NCI-H1105 treated with DMSO at 0.1 percent for 48 hours (cell line): ENCODE measurements at places on chromosomes 16 and 17.

DNA sequence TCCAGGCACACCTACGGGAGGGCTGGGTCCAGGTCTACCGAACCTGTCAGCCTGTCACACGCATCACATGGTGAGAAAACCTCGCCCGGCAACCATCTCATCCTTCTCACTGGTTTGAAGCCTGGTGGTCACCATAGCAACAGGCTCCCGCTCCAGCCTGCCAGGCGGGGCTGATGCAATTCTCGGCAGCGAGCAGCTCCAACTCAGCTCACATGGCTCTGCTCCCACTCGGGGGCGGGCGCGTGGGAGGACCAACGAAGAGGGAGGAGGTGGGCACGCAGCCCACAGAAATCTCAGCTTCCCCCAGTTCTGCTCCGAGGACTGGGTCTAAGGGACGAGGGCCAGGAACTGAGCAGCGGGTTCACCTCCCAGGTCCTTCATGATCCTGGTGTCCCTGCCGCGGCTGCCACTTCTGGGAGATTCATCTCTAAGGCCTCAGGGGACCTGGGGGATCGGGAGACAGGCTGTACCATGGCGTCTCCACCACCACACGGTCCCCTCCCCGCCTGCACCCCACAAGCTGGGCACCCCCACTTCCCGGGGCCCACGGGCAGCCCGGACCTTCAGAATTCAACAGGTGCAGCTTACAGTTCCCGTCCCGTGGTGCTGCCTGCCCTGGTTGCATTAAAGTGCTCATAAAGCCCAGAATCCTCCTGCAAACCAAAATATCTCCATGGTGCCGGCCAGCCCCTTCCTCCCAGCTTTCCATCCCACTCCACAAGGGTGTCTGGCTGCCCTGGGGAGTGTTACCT is 25.8 kb downstream of the ABR start:
- DNase-seq: peak; percentile 64

DNA sequence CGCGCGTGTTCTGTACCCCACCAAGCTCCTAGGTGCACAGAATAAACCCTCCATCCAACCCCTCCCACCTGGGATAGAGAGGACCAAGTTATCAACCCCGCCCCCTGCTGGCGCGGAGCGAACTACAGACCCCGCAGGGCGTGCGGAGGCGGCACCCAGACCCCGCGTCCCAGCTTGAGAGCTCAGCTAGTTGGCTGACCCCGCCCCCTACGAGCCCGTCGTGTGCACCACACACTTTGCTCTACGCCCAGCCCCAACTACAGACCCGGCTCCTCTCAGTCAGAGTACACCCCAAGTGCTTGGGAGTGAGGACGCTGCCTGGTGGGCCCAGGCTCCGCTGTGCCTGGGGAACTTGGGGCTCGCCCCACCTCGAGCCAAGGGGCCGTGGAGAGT is 1.5 kb downstream of the GRIN2A start:
- no peak for DNase-seq

GRCh38 chr17:73189417-73190099 is 3.3 kb upstream of the COG1 start:
- peak; percentile 24 for DNase-seq

DNA sequence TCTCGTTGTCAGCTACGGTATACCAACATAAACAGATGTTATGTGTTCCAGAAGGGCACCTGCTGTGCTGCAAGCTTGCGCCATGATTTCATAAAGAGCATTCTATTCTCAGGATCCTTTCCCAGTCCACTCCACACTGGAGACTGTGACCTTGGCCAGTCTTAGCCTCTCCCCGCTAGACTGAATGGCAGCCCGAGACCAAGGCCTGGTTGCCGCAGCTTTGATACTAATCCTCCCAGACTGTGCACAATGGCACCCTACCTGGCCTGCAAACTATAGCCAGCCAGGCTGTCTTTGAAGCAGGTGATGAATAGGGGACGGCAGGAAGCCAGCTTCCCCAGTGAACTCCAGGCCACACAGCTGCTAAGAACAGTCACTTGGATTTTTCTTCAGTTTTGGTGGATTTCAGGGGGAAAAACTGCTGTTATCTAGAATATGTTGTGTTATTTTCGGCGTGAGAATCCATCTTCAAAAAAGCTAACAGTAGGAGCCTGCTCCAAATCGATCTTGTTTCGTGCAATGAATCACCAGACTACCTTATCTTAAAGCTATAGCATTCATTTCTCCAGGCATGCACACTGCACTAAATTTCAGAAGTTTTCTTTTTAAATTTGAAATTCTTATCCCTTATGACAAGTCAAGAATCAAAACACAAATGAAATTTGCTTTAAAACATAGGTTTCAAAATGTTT is 289.0 kb downstream of the CEP112 start:
- no peak for DNase-seq

- peak; percentile 82 for DNase-seq
Measured at GRCh38 chr17:78716814-78717393, 65.2 kb downstream of the CYTH1 start.

DNA sequence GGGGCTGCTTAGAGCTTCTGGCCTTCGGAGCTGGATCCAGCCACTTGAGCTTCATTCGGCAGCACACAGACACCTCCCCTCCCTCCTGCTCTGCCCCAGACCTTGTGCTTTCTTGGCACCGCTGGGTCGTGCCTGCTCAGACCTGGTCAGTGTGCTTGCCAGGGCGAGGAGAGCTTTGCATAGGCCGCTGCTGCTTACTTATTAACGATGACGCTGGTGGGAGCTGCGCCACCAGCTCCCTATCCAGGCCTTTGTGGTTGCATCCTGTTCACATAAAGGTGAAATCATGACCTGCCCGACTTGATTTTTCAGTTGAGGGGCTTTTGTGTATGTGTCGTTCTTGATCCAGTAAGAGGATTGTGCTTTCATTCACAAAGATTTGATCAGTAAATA is 101.1 kb downstream of the MSI2 start:
- DNase-seq: peak; percentile 30

DNA sequence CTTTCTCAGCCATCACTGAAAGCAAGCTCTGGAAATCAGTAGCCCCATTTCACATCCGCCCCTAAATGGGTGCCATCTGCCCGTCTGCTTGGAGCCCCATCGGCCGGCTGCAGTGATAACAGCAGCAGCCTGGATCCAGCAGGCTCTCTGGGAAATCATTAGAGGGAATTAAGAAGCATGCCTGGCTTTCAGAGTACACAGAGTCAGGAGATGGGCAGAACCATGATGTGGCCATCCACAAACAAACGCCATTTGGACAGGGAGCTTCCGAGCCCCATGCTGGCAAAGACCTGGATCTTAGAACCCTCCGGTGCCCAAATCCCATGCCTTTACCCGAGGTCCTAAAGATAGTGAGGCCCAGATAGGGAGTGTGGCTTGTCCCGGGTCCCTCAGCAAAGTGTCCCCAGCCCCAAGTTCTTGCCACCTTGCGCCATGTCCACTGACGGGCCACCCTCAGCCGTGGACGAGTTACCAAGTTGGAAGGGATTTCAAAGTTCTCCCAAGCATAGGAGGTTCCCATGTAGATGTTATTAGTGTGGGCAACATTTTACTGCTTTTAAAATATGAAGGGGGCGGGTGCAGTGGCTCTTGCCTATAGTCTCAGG is 1.0 kb upstream of the LITAF start:
- no peak for DNase-seq

- no peak for DNase-seq
Measured at GRCh38 chr16:86138121-86139085, 239.4 kb downstream of the IRF8 start.

GRCh38 chr17:45895969-45896785 is 1.8 kb downstream of the MAPT start:
- DNase-seq: no peak

- DNase-seq: no peak
Measured at GRCh38 chr16:14375132-14375491, 254.9 kb downstream of the PARN start.

GRCh38 chr17:48545022-48545375 is at the start of gene HOXB2:
TSS of gene HOXB2 (minus strand) at chr17:48545109. CDS start at chr17:48544911, 198 bp downstream.
- peak; percentile 73 for DNase-seq

DNA sequence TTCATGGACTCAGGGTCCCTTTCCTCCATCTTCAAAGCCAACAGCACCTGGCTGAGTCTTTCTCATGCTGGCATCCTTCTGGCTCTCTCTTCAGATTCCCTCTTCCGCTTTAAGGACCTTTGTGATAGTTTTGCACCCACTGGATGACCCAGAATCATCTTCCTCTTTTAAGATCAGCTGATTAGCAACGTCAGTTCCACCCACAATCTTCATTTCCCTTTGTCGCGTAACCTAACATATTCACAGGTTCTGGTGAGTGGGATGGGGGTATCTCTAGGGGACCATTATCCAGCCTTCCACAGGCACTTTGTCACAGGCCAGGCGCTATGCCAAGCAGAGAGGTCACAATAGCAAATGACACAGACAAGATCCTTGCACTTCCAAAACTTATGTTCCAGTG is 593.8 kb downstream of the MAF start:
- DNase-seq: no peak

DNA sequence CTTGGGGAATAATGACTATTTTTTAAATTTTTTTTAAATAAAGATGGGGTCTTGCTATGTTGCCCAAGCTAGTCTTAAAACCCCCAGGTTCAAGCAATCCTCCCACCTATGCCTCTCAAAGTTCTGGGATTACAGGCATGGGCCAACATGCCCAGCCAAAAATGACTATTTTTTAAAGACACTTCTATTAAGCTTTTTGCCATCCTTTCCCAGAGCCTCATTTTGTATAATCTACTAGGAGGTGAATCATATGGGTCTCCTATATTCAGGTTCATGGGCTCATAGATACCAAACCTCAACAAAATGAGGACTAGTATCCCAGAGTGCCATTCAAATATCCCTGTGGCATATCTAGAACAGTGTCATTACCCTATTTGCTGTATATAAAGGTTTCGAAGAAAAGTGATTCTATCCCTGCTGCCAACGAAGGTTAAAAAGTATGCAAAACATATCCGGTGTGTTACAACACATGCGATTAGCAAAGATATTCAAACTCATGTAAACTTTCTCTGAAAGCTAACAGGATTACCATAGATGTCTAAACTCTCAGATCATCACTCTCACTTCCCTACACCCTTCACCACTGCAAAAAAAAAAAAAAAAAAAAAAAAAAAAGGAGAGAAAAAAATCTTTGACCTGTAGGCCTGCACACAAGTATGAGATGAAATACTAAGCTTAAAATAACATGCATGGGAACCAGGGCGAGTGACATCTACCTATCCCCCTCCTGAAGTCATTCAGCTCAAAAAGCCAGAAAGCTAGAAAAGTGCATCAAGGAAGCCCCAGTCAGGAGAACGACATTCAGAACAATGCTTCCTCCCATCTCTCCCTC is 23.5 kb downstream of the XPO6 start:
- no peak for DNase-seq

DNA sequence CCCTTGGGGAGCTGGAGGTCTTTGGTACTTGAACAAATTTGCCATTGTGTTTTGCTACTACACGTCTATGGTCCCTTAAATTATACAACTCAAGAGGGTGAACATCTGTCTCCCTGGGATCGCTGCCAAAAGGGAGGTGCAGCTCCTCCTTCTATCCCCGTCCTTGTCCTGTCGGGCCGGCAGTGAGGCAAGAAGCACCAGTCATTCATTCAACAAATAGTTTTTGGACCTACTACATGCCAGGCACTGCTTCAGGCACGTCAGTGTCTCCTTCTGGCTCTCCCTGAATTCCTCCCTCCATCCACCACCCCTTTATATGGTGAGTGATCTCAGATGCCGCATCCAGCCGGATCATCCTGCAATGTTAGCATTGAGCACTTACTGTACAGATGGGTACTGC is 2.2 kb upstream of the RPL38 start:
- peak; percentile 81 for DNase-seq

DNA sequence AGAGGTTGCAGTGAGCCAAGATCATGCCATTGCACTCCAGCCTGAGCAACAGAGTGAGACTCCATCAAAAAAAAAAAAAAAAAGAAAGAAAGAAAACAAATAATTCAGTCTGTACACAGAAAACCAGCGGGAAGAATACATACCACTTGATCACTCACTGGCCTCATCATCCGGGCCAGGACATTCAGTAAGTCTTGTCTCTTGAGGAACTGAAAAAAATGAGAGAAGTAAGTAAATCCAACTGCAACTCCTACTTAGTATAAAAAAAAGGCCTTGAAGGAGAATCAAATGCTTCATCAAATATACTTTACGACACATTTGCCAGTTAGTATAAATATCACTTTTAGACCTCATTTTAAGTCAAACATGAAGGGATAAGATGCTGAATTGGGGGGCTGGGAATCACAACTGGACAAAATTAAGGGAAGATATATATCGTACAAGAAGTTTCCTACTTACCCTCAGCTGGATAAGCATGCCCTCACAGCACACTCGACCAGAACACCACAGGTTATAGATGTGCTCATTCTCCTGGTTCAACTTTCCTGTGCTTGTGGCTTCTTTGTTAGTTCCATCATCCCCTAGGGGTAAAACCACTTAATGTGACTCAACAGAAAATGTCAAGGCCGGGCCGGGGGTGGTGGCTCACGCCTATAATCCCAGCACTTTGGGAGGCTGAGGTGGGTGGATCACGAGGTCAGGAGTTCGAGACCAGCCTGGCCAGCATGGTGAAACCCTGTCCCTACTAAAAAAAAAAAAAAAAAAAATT is 12.4 kb downstream of the CCDC47 start:
- DNase-seq: no peak

GRCh38 chr16:88306411-88306810 is 76.3 kb upstream of the ZNF469 start:
- DNase-seq: no peak

GRCh38 chr17:50469671-50470305 is 1.1 kb upstream of the CHAD start:
- DNase-seq: no peak

DNA sequence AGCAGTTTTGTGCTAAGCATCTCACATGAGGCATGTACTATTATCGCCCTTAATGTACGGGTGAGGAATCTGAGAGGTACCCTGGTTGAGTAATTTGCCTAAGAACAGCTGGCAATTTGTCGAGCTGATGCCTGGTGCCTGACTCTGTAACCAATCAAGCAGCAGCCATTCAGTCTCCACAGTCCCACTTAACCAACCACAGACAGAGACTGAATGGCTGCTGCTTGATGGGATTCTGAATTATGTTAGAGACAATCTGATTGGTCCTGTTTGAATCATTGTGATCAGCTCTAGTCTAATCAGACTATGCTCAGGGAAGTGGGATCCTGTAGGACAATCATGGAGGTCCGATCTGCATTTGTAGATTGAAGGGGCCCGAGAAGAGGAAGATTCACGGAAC is 447.0 kb downstream of the SHISA9 start:
- DNase-seq: no peak

GRCh38 chr16:26594666-26595065 is 472.1 kb upstream of the C16orf82 start:
- DNase-seq: no peak
